Cerebellar nuclear complex (tissue), 1 donor: ENCODE measurements at places on chromosomes 3 and 15.

GRCh38 chr15:64905119-64905831 is 6.4 kb upstream of the ANKDD1A start:
- DNase-seq, result no peak

DNA sequence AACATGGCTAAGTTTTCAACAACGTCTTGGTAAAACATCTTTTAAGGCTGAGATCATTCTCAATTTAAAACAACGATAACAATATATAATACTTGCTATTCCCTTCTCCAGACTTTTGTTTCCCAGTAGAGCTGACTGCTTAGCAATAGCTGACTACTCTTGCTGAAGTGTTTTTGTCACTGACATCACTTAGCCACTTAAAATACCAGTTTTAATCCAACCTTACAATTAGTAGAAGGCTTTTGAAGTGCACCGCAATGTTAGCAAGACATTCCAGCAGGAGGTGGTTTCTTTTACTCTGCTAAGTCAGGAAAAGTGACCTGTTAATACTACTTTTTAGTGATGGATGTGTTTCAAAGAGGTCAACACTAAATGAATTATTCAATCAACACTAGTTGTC is 28.7 kb upstream of the GBE1 start:
- no peak for DNase-seq

GRCh38 chr3:195071916-195072820 is 198.8 kb downstream of the XXYLT1 start:
- DNase-seq, result no peak

GRCh38 chr15:44092221-44092620 is 102.8 kb downstream of the FRMD5 start:
- no peak for DNase-seq

- no peak for DNase-seq
Measured at GRCh38 chr15:23671481-23671880, 15.6 kb downstream of the NDN start.

- no peak for DNase-seq
Measured at GRCh38 chr3:40313975-40314860, 4.7 kb downstream of the EIF1B start.

DNA sequence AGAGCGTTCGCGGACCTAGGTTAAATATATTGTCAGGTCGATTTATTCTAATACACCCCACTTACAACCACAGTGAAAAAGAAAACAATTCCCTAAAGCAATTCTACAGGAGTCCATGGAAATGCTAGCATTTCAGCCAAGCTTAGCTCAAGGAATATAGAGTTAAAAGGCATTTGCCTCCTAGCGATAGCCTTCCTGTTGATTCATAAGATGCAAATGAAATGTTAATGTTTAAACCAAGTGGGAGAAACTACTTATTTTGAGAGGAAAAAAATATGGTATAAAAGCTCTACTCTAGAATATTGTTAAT is 1.7 kb upstream of the ALCAM start:
- DNase-seq, result no peak

DNA sequence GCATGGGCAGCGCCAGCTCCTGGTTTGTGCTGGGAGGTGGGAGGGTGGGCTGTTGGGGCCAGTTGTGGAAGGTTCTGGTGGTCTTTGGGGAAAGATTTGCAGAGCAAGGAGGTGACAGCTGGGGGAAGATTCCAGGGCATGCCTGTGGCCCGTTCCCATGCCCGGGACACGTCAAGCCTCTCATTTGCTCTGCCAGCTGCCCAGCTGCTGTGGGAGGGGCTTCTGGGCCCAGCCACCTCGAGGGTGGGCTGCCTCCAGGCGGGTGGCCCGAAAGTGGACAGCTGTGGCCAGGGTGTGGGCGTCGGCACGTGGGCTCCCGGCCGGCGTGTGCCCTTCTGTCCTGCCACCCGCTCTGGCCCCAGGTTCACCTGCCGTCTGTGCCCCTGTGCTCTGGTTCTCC is 17.2 kb downstream of the PLXNA1 start:
- DNase-seq, result no peak

- no peak for DNase-seq
Measured at GRCh38 chr3:188037195-188037718, 116.7 kb upstream of the LPP start.

GRCh38 chr3:44960387-44961026 is 15.5 kb downstream of the ZDHHC3 start:
- DNase-seq, result no peak

- no peak for DNase-seq
Measured at GRCh38 chr15:71066983-71067382, 48.3 kb upstream of the THSD4 start.

DNA sequence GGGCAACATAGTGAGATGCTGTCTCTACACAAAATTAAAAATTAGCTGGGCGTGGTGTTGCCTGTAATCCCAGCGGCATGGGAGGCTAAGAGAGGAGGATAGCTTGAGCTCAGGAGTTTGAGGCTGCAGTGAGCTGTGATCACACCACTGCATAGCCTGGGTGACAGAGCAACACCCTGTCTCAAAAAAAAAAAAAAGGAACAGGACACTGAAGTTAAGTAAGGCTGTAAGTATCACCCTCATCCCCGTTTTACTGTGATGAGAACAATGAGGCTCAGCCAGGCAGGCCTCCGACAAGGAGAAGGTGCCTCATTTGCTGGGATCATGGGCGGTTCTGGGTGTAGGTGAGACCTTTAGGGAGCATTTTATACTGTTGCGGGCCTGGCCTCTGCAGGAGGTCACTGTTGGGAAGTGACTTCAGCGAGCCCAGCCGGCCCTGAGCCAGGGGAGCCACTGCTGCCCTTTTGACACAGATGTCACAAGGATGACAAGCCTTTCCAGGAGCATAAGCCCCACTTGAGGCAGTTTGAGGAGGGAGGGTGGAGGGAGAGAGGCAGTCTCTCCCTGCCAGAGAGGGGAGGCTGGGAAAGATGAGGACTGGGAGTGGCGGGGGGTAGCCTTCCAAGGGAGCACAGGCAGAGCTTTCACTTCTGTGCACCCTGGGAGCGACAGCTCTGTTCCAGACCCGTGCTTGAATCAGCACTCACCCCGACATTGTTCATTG is 30.8 kb downstream of the IRAK2 start:
- DNase-seq, result no peak

DNA sequence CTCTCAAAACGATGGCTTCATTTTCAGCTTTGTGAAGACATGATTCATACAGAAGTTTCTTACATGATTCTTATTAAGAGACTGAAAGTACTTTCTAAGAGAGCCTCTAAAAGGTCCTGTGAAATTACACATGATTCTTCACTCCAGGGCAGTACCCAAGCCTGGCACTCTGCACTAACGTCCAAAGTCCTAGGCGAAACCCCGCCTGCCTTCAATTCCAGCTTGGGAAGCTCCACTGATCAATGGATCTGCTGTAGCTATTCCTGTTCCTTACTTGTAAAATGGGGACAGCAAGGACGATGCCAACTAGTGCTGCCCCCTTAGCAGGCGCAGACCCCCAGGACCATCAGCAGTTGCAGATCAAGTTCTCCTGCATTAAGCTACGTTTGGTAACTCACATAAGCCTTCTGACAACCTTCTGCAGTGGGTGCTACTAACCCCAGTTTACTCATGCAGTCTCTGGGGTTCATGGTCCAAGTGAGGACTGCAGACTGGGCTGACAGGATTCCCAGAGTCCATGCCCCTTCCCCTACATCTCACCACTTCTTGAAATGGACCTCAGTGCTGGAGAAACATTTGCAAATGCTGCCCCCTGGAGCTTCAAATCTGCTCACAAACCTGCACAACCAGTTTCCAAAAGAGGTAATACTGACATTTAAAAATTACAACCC is 10.6 kb downstream of the CHCHD4 start:
- DNase-seq, result no peak

GRCh38 chr3:14320219-14320618 is 82.2 kb upstream of the SLC6A6 start:
- no peak for DNase-seq

DNA sequence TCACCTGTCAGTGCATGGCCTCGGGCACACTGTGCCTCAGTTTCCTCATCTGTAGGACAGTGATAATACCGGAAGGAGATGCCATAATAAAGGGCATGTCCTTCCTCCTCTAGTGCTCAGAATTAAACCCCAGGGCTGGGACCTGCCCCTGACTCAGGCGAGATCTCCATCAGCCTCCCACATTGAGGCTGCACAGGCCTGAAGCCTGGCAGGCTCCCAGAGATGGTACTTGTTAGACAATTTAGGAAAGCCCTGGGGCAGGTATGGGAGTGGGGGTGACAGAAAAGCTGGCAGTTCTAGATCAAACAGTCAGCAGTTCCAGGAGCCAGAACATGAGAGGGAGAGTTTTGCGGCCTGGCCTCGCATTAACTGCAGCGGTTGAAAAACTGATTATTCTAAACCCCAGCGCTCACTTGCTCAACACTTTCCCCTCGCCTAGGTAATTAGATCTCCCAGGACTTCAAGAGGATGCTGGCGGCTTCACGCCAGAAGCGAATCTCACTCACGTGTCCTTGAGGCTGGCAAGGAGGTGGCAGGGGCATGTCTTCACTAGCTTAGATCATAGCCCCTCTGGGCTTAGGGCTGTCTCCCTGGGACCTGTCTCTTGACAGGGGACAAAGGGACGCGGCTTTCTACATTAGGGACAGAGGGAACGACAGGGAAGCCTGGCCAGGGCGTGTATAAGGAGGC is 73.1 kb downstream of the ATP2B2 start:
- no peak for DNase-seq

- DNase-seq, result peak; percentile 17
Measured at GRCh38 chr3:194001-194400, 2.6 kb upstream of the CHL1 start.

DNA sequence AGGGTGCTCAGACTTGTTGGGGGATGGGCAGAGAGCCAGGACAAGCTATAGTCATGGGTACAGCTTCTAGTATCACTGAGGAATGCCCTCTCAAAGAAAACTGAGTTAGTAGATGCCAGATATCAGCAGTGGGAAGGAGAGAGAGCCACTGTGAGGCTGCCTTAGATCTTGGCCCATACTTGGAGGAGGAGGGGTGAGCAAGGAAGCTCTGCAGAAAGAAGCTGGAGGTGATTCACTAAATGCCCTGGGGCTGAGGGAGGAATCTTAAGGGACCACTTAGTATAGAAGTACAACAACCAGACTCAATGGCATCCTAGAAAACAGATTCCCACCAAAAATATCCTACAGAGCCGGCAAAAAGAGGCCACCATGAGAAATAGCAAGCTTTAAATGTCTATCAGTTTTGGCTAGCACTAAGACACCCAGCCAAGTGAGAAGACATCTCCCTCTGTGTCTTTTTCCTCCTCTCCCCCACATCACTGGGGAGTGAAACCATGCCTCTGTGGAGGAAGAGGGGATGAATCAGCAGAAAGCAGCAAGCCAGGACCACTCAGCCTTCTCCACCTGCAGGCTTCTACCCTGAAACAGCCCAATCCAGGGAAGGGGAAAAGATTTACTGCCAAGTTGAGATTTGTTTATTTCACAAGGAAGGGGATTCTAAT is 282.5 kb upstream of the STT3B start:
- DNase-seq, result no peak

- no peak for DNase-seq
Measured at GRCh38 chr3:28799084-28799483, 450.5 kb upstream of the AZI2 start.

DNA sequence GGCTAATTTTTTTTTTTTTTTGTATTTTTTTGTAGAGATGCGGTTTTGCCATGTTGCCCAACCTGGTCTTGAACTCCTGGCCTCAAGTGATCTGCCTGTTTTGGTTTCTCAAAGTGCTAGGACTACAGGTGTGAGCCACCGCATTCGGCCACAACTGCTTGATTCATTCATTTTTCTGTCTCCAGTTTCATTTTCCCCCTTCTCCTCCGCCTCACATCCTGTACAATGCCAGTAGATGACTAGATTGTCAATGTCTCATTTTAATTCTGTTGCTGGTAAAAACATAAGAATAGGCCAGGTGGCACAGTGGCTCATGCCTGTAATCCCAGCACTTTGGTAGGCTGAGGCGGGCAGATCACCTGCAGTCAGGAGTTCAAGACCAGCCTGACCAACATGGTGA is 12.0 kb upstream of the ZNF592 start:
- no peak for DNase-seq

GRCh38 chr15:96274698-96275097 is 55.8 kb upstream of the NR2F2 start:
- no peak for DNase-seq

DNA sequence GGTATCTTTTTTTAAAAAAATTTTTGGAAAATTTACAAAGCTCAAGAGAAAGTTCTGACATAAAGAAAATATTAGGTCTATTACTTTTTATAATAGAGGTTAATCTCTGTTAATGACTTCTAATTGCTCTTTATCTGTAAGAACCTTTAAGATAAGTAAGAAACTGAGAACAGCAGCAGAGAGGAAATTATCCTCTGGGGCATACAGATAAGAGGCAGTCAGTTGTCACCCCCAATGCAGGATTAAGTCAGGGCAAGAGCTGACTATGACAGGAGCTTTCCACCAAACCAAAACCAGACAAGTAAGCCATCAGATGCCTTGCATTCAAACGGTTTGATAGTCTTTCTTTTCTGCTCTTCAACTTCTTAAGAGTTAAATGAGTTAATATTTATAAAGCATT is 149.0 kb downstream of the GSK3B start:
- DNase-seq, result no peak

- no peak for DNase-seq
Measured at GRCh38 chr15:46526726-46527110, 891.9 kb downstream of the SQOR start.

- DNase-seq, result no peak
Measured at GRCh38 chr3:122564155-122564912, at the start of the genes DTX3L and PARP9. DTX3L (plus strand) TSS chr3:122564338; CDS start chr3:122564427, 89 bp downstream. PARP9 (minus strand) TSS chr3:122564300; CDS start chr3:122559620, 4,680 bp downstream.

GRCh38 chr15:67166280-67167009 is 88.0 kb downstream of the AAGAB start:
- DNase-seq, result no peak

DNA sequence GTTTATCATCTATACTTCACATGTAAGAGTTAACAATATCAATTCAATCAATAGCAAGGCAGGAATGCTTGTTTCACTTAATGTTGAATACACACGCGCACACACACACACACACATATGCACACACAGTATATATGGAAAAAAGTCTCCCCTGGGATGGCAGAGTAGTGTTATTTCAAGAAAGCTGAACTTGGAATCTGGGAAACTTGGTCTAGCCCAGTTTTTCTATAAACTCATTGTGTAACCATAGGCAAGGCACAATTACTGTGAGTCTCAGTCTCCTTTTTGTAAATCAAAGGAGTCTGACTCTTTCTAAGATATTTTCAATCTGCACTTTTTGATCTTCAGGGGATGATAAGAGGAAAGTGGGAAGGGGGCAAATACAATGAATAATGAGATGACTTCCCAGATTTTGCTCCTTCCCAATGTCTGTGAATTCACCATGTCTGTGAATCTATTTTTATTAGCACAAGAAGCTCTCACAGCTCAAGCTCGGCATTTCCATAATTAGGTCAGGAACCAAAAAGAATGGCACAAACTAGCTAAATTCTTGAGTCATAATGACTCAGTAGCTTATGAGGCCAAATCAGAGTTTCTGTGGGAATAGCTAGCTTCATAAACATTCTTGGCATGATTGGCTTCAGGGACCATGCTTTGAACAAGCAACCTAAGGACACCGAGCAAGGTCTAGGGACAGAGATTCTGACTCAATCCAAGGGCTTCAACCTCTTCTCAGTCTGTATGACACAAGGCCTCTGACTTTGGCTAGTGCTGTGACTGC is 227.4 kb upstream of the DCBLD2 start:
- DNase-seq, result no peak
